Activated CD8-positive, alpha-beta memory T cell treated with anti-CD3 and anti-CD28 coated beads, Interleukin-2, amount 50 U/mL, for 48 hours (primary cell): ENCODE measurements at places on chromosomes 4 and X.

DNA sequence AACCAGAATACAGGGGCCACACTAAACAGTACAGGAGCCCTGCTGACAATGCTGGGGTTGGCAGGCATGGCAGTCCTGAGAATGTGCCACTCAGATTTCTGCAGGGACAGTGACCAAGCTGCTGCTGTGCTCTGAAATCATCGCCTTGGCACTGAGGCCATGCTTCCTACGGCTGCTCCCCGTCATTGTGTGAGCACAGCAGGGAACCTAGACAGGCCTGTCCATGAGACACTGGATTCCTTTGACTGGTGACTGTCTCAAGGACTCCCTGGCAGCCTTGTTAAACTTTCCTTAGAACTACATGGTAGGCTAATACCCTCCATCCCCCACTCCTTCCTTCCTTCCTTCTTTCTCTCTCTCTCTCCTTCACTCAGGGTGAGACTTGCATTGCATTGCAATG lies 111.4 kb downstream of the LUZP4 start:
- DNase-seq: no peak

DNA sequence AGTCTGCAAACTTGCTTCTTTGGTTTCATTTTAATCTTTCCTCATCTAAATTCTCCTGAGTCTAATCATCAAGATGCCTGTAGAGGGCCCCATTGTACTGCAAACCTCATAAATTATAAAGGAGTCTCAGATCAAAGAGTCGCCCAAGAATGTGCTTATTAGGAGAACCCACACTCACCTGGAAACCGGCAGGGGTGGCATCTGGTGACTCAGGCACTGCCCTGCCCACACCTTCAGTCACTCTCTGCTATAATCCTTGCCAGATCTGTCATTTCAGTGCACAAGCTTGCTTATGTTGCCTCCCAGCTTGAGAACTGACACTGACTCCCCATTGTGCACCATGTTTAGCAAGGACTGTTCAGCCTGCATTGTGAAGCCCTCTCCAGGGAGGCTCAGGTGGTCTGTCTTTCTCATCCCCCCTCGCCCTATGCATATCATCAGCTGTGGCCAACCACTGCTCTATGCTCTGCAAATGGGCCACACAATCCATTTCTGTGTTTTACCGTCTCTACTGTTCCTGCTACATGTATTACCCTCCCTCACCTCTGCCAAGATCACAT lies 12.4 kb downstream of the EPGN start:
- DNase-seq: no peak

DNA sequence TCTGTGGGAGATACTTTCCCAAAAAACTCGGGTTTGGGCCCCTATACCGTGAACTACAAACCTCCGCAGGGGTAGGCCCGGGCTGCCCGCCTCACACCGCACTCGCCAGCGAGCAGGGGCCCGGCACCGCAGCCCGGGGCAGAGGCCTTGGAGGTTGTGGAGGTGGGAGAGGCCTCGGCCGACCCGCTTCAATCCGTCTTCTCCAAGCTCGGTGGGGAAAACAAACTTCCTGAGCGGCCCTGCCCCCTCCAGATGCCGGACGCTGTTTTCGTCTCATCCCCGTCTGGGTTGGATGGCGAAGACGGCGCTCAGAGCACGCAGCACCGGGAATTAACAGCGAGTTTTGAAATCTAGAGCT lies 442 bp upstream of the MCUB start:
- peak; percentile 77 for DNase-seq

DNA sequence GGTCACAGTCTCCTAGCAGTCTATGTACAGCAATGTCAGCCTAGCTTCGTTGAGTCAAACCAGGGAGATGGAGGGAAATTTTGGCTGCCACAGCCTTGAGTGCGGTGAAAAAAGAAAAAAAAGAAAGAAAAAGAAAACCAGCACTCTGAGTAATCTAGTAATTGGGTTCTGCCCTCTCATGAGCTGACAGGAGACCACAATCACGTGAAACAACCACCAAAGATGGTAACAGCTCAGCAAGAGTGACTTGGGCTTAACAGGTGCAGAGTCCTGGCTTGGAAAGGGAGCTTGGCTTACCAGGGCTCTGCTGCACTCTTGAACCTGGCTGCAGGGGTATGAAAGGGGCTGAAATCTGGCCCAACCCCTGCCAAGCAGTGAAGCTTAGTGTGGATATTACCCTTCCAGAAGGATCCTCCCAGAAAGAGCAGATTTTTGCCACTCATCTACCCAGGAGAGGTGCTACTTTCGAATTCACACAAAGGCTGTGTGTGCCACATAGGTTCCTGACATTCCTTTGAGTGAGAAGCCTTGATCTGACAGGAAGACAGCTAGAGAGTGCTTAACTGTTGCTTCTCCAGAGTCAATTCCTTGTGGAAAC lies 350.3 kb downstream of the PTTG2 start:
- DNase-seq: peak; percentile 74

DNA sequence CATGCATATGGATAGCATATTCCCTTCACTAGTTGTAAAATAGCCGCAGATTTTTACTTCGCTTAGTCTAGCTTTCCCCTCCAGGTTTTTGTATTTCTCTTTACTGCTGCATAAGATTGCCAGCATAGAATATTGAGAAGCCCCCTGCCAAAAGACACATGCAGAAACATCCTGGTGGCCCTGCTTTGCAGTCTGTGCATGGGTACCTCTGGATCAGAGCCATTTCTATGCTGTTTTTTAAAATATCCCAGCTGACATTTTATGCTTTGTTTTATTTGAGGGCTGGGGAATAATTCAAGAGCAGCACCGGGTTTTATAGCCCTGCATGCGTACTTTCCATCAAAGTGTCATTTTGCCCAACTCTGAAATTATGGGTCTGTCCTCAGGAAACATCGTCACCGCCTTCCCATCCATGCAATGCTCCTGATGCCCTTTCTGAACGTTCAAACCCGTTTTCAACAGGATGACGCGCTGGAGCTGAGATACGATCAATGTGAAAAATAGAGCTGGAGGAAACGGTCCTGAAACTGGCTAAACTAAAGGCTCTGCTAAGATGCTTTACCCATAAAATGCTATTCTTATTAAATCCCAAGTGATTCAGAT lies 314.3 kb downstream of the EVC2 start:
- DNase-seq: no peak

DNA sequence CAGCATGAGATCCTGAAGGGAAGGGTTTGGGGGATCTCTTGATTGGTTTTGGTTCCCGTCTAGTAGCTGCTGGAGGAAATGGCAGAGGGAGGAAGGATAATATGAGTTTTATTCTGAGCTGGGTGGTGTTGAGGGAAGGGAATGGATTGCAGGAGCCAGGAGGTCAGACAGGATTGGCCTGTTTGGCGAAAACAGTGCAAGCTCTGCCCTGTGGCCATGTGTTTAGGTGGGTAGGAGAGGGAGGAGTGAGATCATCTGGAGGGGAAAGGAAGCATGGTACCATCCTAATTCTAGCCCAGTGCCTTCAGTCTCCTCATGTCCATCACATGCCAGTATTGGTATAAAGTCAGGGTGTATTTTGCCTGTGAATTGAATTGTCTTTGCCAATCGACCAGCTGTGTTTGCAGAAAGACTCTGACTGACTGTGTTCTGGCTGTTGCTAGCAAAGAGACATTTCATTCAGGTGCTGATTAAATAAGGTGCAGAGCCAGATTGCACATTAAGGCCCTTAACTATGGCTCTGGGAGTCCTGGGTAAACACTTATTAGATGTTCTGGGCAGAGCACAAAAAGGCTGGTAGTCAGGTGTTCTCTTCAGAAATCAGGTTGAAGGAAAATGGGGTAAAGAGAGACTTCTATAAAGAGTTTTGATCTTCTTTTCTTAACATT lies 10.0 kb downstream of the TMEM164 start:
- no peak for DNase-seq

GRCh38 chr4:5300283-5300682 lies 249.0 kb downstream of the STK32B start:
- DNase-seq: no peak

DNA sequence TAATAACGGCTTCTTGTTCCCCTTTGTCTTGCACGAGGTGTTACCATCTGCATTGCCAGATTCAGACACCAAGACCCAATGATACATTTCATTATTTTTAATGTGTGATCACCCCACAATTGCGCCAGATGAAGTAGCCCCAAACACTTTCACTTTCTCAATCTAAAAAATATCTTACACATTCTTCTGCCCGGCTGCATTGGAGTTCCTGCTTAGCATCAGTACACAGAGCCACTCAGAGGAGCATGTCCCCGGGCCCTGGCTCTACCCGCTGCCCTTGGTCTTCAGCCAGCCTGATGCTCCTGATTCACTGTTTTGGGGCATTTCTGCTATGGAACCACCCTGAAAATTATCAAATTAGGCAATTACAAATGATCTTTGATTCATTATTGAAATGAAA lies 66.0 kb upstream of the TENM3 start:
- DNase-seq: no peak

DNA sequence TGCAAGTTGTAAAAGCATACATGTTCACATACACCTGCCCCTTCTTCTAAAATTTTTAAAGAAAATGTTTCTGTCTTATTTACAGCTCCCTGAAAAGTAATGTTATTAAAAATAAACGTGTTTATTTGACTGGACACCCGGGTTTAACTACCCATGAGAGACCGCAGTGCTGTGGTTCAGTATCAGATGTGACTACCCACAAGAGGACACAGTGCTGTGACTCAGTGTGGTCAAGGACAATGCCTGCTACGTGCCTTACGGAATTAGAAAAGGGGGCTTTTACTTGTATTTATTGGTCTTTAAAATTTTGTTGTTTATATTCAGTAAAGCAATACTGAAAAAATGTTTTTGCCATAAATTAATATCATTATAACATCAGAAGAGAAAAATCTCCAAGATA lies 641.4 kb downstream of the TRIML1 start:
- DNase-seq: no peak

GRCh38 chrX:154457491-154458115 lies 478 bp upstream of the PLXNA3 start:
- no peak for DNase-seq

DNA sequence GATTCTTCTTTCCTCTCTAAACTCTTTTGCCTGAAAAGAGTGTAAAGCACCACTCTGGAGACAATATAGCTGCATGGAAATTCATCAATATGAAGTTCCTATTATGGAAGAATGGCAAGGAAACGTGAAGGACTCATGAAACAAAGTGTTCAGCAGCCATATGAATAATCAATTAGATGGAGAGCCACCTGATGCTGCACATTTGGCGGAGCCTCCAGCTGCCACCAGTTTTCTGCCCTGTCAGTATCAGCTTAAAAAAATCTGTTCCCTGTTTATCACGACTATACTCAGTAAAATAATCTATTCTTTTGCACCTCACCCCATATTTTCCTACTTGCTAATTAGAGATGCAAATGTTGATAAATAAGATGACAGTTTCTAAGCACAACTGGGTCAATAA lies 276.0 kb downstream of the UNC5C start:
- no peak for DNase-seq

- peak; percentile 73 for DNase-seq
Measured at GRCh38 chr4:47913861-47914219, 543 bp downstream of the NFXL1 start.

GRCh38 chrX:113929004-113929403 lies 654.9 kb upstream of the HTR2C start:
- DNase-seq: no peak

GRCh38 chrX:3603026-3603661 lies 110.3 kb downstream of the PRKX start:
- no peak for DNase-seq

GRCh38 chr4:119785963-119786362 lies 157.4 kb upstream of the PDE5A start:
- no peak for DNase-seq

- DNase-seq: no peak
Measured at GRCh38 chrX:118631586-118631985, 95.8 kb upstream of the IL13RA1 start.

- DNase-seq: no peak
Measured at GRCh38 chr4:83552924-83553323, 17.0 kb downstream of the GPAT3 start.

GRCh38 chr4:57109847-57110639 lies at the start of gene IGFBP7:
TSS of gene IGFBP7 (minus strand) at chr4:57110385. CDS start at chr4:57110351, 34 bp downstream.
- no peak for DNase-seq

DNA sequence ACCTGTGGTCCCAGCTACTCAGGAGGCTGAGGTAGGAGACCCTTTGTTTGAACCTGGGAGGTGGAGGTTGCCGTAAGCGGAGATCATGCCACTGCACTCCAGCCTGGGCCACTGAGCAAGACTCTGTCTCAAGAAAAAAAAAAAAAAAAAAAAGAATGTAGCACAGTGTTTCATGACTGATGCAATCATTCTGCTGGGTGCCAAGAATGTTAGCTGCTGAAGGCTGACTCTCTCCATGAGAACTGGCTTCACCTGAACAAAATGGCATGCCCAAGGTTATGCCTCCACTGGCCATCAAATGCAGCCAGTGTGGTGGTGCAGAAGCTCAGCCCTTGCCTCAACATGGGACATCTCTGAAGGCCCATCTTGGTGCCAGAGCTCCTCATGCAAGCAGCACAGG lies 412.1 kb downstream of the ADAM29 start:
- DNase-seq: no peak

DNA sequence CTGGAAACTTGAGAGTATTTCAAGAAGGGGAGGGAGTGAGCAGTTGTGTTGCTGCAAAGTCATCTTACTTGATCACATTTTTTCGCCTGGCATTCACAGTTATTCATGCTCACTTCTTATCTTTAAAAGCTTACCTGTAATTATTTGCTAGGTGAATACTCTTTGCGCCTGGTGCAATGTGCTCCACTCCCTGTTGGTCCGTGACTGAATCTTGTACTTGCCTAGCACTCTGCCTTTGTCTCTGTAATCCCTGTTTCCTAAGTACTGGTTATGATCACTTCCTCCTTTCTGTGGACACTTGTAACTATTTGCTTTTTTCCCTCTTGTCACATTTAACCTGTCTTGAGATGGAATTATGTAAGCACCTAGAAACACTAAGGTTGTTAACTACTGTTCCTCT lies 5.8 kb downstream of the BMP2K start:
- no peak for DNase-seq

- DNase-seq: no peak
Measured at GRCh38 chr4:87589531-87589930, 18.8 kb upstream of the DSPP start.

GRCh38 chr4:88803600-88804096 lies 106.0 kb upstream of the NAP1L5 start:
- no peak for DNase-seq

DNA sequence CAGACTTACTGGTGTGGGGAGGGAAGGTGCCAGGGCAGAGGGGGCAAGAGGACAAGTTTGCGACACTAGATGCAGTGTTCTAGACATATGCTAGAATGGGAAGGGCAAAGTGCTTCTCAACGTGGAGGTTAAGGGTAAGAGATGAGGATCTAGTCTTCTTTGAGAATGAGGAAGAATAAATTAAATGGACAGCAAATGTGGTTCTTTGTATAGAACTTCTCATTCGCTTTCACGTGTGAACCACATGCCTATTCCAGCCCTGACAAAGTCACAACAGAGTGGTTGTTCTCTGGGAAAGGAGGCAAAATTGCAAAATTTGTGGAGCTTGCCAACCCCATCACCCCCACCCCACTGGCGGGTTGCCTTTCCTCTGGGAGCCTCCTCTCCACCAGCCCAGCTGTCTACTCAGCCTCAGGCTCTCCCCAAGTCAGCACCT lies 1.5 kb upstream of the ANXA5 start:
- DNase-seq: no peak

- no peak for DNase-seq
Measured at GRCh38 chrX:48530736-48531135, 8.8 kb upstream of the TBC1D25 start.
